ENCODE measurements at places on chromosomes 16 and 17.

DNA sequence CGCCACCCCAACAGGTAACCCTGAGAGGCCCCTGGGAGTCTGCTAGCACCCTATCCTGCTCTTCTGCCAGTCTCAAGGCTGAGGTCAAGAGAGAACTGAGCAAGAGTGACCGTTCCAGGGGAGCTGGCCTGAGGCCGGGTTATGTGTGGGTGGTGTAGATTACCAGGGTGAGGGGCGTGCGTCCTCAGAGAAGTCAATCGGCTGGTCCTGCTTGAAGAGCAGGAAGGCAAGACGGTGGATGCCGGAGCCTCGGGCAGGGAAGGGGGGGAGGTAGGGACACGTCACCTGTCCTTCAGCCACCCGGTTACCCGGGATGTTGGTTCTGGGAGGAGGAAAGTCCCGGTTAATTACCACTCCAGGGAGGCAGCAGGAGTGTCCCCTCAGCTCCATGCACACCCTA is 2.6 kb upstream of the TRIM65 start:
- no peak for DNase-seq

DNA sequence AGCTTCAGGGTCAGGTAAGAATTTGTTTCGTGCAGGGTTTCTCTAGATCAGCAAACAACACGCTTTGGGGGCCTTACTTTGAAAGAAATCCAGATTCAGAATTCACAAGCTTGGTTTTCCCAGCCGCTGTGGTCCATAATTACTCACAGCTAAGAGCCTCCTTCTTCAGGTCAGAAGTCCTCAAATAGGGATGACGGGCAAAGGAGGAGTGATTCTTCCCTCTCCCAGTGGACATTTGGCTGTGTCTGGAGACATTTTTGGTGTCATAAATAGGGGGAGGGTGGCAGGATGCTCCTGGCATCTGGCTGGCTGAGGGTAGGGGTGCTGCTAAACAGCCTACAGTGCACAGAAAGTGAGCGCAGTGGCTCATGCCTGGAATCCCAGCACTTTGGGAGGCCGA is 48.6 kb upstream of the USP7 start:
- DNase-seq = no peak

DNA sequence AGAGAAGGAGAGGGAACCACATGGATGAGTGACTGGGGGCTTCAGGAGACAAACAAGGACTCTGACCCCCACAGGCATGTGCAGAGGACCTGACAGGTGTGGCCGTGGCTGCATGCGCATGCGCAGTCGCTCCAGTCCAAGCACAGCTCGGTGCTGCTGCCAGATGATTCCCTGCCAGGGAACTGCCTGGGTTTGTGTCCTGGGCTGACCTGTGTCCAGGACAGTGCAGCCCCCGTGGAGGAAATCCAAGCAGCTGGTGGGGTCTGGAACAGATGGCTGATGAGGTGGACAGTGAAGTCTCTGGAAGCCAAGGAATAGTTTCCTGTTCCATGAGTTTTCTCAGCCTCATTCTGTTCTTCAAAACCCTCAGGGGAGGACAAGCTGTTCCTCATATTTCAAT is 27.3 kb downstream of the LASP1 start:
- peak; percentile 76 for DNase-seq

- DNase-seq = no peak
Measured at GRCh38 chr17:32546031-32546444, 59.2 kb downstream of the CDK5R1 start.

DNA sequence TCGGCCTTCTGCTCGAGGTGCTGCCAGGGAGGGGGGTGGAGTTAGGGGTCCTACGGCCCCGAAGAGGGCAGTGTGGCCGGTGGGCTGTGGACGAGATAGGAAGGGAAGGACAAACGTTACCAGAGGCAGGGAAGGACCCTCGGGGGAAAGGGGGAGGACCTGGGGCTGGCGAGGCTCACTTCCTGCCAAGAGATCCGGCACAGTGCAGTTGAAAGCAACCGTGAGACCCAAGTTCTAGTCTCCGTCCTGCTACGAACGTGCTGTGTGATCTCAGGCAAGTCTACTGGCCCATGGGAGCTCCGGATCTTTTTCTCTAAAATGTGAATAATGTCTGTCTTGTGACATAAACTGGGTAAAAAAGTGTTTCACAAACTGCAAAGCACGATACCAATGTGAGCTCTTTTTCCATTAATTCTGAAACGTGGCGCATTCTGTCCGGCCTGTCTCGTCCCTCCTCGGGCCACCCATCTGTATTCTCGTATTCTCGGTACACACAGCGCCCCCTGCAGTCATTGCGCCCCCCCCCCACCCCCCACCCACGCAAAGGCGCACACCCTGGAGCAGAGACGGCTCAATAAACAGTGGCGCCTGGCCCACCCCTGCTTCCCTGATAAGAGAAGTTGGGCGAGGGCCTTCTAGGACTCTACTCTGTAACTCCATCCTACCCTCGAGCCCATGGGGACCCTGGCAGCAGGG is 8.8 kb downstream of the CYGB start:
- peak; percentile 77 for DNase-seq

DNA sequence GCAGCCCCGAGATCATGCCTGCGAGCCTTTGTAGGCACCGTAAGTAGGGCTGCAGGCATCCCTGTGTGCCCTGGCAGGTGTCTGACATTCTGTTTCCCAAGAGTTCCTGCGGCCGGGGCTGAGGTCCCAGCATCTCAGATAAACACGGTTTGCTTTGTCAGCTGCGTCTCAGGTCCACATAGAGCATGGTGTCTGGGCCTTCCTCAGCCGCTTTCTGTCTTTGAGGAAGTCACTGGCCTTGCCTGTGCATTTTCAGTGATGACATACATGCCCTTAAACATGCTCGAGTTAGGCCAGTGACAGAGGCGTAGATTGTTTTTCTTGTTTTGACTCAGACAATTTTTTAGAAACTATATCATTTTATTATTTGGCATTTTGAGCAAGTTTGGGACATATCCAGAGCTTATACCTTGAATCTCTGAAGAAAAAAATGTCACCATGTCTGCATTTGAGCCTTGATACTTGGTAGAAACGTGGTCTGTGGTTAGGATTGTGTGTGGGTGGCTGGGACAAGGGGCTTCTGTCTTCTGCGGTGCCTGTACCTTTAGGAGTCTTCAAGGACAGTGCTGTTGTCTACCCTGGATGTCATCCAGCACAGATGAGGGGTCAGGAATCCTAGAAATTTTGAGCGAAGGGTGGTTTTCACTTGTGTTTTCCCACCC is 105.8 kb downstream of the SNX29 start:
- no peak for DNase-seq

DNA sequence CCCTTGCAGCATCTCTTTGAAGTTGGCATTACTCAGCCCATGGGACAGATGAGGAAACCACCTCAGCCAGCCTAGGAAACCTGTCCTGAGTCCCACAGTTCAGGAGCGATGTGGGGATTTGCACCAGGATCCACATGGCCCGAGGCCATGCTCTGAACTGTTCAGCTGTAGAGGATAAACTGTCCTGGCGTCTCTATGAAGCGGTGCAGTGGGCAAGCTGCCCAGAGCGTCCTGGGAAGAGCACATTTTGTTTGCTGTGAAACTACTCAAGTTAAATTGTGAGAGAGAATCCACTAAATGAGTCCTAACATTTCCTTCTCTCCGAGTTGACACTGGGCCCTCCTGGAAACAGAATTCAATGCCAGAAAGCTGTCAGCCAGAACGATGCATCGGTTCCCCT is 276.6 kb upstream of the TNRC6C start:
- DNase-seq = no peak

DNA sequence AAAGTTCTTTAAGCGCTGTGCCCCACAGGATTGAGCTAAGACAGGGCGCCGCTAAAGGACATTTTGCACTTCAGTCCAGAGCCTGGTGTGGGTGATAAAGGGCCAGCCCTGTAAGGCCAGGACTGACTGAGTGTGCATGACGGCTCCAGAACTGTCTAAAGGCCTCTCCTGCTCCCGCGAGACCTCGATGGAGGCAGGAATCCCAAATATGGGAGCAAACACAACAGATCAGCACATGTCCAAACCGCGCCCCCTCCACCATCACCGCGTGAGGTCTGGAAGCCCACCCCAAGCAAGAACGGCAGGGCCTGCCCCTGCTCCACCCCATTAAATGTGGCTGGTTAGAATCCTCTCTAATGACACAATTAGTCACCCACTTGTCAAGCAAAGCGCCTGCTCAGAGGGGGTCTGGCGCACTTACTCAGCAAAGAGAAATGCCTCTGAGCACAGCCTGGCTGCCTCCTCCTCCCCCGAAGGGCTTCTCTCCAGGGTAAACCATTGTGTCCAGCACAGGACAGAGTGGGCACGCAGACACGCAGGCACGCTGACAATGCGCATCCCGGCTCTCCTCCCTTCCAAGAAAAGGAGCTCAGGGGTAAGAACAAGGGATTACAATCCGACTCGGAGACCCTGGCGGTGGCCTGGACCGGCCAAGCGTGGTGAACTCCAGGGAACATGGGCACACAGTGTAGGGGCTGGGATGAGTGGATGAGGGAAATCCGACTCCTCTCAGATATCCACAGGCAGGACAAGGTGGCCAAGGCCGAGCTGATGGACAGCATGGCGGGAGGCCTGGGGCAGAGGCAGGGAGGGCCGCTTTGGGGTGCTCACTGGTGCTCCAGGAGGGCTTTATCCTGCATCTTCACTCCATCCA is 1.5 kb downstream of the MXRA7 start:
- DNase-seq = peak; percentile 96

GRCh38 chr17:77457572-77458201 is 316.9 kb downstream of the SEC14L1 start:
- no peak for DNase-seq

DNA sequence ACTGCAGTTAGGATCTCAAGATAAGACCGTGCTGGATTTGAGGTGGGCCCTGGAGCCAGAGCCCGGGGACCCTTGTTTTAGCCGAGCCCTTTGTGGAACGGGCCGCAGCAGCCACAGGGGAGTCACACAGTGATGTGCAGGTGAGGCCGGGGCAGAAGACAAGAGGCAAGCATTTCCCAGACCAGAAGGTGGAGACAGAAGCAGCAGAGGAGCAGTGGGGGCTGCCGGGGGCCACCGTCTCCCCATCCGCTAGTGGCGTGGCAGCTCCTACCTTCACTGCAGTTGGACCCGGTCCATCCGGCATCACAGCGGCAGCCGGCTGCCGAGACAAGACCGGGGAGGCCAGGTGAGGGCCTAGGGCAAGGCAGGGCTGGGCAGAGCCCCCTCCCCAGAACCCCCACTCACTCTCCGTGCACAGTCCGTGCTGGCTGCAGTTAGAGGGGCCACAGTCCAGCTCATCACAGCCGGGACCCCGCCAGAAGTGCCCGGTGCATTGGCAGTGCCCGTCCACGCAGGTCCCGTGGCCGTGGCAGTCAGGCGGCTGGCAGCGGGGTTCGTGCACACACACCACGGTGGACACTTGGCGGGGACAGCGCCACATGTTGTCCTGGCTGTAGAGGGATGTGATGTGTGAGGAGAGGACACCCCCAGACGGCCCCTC is 6.0 kb downstream of the NAGPA start:
- DNase-seq = no peak

DNA sequence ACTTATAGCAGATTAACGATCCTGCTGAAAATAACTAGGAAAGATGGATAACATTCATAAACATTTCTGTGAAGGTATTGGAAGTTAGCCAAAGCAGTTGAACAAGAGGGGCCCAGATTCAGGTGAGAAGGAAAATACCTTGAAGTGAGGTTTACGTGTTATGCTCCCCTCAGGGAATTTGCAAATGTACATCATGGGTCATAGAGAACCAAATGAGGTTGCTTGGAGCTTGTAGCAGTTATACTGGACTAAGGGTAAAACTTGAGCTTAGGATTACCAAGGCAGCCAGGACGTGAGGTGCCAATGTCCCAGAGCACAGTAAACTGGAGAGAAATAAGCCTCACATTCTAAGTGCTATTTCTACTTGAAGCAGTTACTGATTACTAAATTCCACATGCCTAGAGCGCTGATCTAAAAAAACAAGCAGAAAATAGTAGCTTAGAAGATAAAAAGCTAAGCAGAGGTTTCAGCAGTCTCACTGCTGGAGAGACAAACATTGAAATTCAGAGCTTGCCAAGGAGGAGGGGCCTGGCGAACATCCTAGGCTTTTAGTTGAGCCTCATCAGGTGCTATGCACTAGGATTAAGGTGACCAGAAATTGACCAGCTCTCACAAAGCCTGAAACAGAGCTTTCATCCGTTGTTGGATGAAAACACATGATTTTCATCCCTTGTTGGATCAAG is 136.7 kb upstream of the FAM20A start:
- DNase-seq = no peak

GRCh38 chr16:69073181-69073702 is 32.2 kb upstream of the HAS3 start:
- DNase-seq = peak; percentile 73

GRCh38 chr16:1926271-1926670 is 8.1 kb upstream of the HS3ST6 start:
- DNase-seq = no peak

- DNase-seq = no peak
Measured at GRCh38 chr17:79794659-79795511, 2.0 kb downstream of the CBX8 start.

GRCh38 chr16:50761267-50761666 is 19.4 kb downstream of the CYLD start:
- DNase-seq = no peak

- DNase-seq = no peak
Measured at GRCh38 chr16:75345711-75346110, 87.6 kb downstream of the CFDP1 start.

DNA sequence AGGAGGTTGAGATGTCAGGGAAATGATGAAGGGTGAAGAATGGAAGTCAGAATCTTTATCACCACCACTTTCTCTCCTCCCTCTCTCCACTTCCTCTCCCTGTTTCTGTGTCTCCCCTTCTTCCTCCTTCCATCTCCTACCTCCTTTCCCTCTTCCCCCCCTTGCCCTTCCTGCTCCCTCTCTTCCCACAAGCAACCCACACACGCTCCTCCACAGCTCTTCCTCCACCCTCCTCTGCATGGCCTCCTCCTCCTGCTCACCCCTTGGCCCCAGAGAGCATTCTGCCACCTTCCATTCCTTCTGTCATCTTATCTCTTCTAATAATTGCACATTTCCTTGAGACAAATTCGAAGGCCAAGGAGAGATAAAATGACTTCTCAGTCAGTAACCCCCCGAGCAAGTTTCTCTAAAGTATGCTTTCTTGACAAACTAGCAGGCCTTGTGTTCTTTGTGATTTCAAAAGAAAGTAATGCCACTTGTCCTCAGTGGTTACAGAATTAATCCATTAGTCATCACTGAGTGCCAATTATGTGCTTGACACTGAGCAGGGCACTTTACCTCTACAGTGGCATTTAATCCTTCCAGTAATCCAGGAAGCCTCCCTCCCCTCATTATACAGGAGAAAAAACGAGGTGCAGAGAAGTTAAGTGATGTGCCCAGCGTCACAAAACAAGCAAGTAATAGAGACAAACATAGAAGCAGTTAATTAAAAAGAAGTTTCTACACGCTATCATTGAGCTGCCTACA is 72.3 kb upstream of the CCL1 start:
- no peak for DNase-seq
